NCI-H1417 treated with DMSO at 0.1 percent for 48 hours (cell line): ENCODE measurements at places on chromosomes 16 and 17.

- no peak for DNase-seq
These were observed 11.6 kb upstream of the TMEM100 start for GRCh38 chr17:55734128-55734781.

DNA sequence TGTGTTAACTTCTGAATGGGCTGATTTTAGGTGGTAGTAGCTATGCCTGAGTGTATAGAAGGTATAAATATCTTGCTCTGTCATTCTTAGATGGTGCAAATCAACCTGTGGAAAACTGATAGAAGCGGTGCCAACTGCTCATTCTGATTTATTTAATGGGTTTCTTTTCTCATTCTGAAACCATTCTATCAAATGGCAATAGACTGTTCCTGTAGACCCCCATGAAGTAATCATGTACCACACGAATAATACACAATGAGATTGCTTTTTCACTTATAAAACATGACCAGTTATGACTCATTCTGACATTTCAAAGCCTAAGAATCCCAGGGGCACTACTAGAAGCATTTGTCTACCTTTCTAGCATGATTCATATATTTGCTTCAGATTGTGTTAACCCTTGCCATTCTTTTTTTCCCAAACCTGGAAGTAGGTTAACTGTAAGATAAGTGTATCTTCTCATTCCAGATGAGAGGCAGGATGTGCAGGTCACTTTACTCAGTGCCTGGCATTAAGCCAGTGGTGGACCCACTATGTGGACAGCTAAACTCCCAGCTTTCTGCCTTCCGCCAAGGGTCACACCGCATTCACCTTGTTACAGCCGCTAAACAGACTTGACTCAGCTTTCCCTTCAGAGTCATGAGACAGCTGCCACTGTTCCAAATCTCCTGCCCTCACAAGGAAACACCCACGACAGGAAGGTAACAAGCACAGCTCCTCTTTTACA is 16.4 kb upstream of the SLC16A11 start:
- no peak for DNase-seq

DNA sequence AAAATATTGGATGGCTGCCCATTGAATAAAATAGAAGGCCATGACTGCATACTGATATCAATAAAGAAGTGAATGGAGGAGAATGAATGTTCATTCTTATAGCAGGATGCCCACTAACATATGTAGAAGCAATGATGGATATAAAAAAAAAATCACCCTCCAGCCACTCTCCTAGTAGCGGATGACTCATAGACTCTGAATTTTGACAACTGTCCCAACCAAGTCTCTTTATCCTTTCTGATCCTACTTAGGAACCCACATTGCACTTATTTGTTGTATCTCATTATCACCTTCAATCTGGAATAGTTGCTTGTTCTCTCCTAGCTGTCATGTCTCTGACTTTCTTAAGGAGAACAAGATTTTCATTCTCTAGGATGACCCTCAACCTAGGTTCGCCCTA is 429.9 kb downstream of the HS3ST3B1 start:
- DNase-seq, result no peak

- DNase-seq, result no peak
These were observed 21.2 kb upstream of the TAOK1 start for GRCh38 chr17:29368926-29369325.

- no peak for DNase-seq
These were observed 15.6 kb downstream of the B4GALNT2 start for GRCh38 chr17:49148171-49148570.

- no peak for DNase-seq
These were observed 827 bp downstream of the MPO start for GRCh38 chr17:58279736-58280479.

DNA sequence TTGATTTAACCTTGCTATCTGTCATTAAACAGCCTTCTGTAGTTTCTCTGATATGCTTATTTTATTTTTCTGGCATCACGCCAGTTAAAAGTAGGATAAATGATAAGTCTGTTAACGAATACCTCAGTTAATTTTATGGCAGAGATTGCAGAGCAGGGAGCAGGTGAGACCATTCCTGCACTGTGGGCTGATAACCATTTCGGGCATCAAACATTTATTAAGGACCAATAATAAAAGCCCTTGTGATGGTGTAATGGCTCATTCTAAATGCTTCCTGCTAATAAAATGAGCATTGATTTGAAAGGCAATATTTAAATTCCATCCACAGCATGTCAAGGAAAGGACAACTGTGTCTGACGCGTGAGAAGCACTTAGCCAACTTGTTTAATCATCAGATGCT is 94.1 kb downstream of the ASIC2 start:
- no peak for DNase-seq

DNA sequence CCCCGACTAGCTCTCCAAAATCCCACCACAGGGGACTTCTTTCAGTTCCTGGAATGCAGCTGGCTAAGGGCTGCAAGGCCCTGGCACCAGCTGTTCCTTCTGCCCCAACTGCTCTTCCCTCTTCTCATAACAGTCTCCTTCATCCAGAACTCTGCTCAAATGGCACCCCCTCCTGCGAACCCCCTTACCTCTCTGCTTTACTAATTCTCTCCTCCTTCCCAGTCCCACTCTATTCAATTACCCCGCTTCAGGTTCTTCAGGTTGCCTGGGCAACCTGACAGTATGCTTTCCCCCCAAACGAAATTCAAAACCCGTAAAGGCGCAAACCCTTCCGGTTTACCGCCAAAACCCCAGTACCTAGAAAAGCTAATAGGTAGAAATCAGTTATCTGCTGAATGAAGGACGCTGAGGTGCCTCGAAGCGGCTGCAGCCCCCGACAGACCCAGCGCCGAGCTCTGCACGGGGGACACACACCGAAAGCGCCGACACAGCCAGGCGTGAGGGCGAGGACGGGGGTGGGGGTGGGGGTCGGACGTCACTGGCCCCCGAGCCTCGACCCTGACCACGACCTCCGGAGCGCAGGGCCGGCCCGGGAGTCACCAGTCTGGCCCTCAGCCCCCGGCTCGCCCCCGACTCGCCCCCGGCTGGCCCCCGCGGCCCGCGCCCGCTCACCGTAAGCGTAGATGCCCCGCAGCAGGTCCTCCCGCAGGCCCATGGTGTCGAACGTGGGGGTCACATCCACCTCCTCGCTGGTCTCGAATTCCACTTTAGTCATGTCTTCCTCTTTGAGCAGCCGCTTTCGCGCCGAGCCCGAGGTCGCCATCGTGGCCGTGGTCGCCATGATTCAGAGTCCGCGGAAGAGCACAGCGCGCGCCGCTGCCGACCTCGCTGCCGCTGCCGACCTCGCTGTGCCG is 550 bp downstream of the EIF4A3 start:
- DNase-seq, result no peak

DNA sequence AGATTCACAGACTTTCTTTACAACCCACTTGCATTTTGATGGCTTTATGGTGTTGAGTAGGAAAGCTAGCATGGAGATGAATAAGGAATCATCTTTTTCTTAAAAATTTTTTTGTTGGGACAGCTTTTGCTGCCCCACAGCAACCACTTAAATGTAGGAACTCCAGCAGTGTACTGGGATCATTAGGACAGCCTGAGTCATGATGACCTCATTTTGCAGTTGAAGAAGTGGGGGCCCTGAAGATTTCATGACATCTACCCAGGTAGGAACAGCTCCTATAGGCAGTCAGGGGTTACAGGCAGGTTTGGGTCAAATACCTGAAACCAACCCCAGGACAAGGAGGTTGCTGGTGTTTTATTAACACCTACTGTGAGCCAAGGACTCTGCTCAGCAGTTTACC is 2.1 kb downstream of the METTL22 start:
- DNase-seq, result no peak

DNA sequence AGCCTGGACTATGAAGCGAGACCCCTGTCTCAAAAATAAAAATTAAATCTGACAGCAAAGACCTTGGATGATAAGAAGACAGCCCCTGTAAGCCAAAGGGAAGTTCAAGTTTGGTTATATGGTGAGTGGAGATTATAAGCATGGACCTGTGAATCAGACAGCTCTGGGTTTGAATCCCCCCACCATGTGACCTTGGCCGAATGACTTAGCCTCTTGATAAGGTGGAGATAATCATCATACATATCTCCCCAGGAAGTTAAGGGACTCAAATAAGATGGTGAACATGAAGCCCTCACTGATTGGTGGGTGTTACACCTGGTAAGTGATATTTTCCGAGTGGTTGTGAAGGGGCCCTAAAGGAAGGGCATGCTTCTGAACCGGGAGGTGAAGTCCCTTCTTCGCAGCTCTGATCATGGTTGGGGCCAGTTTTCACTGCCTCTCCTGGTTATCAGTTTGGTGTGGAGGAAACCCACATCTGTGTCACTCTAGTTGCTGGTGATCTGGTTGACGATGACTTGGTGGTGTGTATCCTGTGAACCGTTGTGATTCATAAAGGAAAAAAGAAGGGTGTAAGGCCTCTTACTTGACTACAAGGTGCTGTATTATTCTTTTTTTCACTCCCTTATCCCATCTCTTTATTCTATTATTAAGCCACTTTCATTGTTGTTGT is 61.7 kb upstream of the CLEC18A start:
- no peak for DNase-seq

GRCh38 chr16:71855937-71856662 is 10.3 kb downstream of the ATXN1L start:
- DNase-seq, result no peak

DNA sequence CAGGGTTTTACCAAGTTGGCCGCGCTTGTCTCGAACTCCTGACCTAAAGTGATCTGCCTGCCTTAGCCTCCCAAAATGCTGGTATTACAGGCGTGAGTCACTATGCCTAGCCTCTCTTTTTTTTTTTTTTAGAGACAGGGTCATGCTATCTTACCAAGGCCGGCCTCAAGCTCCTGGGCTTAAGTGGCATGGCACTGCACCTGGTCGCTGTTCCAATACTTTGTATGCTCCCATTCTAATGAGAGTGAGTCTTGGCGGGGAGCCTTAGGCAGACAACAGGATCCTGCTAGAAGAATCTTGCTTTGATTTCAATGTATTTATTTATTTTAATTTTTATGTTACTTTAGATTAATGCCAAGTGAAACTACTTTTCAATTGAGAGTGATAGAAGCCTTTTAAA is 21.9 kb downstream of the TOM1L2 start:
- DNase-seq, result no peak

GRCh38 chr16:31467151-31467773 is 4.7 kb upstream of the TGFB1I1 start:
- no peak for DNase-seq

DNA sequence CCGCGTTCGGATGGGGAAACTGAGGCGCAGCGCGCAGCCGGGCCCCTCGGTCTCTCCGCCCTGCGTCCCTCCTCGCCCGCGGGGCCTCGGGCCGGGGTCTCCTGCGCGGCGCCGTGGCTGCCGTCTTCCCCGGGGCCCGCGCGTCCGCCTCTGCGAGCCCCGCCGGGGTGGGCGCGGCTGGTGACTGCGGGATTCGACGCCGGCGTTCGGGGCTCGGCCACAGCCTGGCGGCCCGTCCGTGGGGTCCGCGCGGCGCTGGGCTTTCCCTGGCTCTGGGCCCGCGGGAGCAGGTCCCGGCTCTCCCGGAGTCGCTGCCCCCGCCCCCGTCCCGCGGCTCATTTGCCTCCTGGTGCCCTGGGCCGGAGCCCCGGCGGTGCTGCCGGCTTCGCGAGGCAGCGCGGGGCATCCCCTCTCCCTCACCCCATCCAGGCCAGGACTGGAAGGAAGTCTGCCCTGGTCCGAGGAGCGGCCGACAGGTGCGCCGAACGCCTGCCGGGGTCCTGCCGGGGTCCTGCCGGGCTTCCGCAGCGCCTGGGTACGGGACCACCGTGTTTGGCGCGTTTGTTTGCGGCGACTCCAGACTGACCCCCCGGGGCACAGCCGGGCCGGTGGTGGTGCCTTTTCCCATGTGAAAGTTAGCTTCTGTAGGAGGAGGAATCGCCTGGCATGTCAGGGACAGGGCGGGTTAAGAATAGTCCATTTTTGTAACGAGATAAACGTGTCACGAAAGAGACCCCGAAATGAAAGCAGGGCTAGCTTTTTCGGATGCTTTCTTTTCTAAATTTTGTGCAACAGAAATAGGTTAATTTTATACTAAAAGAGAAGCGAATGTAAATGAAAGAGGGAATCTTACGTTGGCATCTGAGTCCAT is 671 bp downstream of the CHMP6 start:
- no peak for DNase-seq

GRCh38 chr17:45398800-45399199 is 33.9 kb downstream of the ARHGAP27 start:
- DNase-seq, result no peak

- DNase-seq, result no peak
These were observed 4.7 kb downstream of the CDC42EP4 start for GRCh38 chr17:73307130-73307529.

- DNase-seq, result no peak
These were observed 3.7 kb upstream of the PYCR1 start for GRCh38 chr17:81940538-81941483.

GRCh38 chr17:61574542-61575351 is 16.3 kb downstream of the NACA2 start:
- DNase-seq, result peak; percentile 4

GRCh38 chr16:78094166-78094565 is 5.3 kb upstream of the WWOX start:
- DNase-seq, result no peak

- DNase-seq, result no peak
These were observed 16.2 kb downstream of the CHRNB1 start for GRCh38 chr17:7460850-7461660.

DNA sequence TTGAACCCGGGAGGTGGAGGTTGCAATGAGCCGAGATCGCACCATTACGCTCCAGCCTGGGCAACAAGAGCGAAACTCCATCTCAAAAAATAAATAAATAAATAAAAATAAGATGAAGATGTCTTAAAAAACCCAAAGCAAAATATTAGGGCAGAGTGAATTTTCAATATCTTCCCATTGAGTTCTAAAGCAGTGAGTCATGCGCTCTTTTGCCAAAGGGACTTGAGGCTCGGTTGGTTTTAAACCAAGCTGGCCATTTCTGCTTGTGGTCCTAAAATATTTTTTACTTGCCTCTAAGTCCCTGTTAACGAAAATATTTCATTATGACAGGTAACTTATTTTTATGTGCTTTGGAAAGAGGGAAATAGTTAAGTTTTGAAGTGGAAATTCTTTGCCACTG is 4.7 kb downstream of the PAFAH1B1 start:
- DNase-seq, result no peak

- DNase-seq, result no peak
These were observed 8.2 kb upstream of the RBBP6 start for GRCh38 chr16:24531166-24531565.

DNA sequence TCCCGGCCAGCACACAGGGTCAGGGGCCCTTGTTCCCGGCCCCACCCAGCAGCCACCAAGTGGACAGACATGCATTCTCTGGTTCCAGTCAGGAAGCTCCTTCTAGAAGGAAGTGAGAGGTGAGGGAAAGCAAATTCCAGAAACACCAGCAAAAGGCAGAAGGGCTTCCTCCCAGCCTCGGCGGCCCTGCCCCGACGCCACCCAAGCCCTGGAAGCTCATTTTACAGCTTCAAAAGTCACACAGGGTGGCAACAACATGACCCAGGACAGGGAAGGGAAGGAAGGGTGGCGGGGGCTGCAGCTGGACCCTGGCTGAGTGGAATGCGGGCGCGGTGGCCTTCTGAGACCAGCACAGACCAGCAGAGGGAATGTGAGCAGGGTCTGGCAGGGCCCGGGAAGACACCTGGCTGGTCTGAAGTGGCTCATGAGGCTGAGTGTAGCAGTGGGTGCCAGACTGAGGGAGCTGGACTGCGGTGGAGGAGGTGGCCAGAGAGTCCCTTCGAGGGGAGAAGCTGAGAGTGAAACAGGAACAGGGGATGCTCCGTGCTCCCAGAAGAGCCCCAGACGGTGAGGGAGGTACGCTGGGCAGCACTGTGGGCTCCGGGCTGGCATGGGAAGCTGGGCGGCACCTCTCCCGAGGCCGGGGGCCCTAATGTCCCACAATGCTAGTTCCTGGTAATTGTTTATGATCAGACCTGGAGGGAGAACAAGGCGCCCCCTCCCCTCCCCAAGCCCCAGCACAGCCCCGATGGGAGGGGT is 1.9 kb upstream of the UNC13D start:
- no peak for DNase-seq

- DNase-seq, result no peak
These were observed 34.9 kb upstream of the RGS9 start for GRCh38 chr17:65102235-65102634.
